ENCODE measurements at places on chromosomes 3 and 15.

DNA sequence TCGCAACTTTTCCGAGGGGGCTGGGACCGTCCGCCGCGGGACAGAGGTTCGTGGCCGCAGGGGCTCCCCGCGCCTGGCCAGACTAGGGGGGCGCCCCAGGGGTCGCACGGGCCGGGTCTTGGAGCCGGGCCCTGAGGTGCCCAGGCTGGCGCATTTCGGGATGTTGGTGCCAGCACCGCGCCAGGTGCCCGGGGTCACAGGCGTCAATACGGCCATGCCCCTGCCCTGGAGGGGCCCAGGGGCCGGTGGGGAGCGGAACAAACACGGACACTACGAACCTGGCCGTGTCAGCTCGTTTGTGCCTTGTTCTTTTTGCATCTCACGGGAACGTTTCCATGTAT is 366 bp downstream of the TM6SF1 start:
- DNase-seq = no peak

DNA sequence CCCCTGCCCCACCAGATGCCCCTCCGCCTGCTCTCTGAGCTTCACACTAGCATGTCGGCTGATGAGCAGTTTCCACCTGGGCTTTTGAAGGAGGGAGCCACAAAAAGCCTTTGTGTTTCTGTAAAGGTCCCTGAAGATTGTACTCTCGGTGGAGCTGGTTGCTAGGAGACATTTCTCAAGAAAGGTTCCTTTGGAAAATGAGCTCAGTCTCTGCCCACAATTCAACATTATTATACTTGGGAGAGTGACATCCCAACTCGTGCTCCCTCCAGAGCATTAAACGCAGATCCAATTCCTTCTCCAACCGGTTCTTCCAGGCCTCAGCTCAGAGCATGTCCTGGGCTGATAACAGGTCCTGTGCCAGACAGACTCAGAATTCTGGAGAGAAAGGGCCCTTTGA is 26.8 kb upstream of the FAM107A start:
- DNase-seq = no peak

DNA sequence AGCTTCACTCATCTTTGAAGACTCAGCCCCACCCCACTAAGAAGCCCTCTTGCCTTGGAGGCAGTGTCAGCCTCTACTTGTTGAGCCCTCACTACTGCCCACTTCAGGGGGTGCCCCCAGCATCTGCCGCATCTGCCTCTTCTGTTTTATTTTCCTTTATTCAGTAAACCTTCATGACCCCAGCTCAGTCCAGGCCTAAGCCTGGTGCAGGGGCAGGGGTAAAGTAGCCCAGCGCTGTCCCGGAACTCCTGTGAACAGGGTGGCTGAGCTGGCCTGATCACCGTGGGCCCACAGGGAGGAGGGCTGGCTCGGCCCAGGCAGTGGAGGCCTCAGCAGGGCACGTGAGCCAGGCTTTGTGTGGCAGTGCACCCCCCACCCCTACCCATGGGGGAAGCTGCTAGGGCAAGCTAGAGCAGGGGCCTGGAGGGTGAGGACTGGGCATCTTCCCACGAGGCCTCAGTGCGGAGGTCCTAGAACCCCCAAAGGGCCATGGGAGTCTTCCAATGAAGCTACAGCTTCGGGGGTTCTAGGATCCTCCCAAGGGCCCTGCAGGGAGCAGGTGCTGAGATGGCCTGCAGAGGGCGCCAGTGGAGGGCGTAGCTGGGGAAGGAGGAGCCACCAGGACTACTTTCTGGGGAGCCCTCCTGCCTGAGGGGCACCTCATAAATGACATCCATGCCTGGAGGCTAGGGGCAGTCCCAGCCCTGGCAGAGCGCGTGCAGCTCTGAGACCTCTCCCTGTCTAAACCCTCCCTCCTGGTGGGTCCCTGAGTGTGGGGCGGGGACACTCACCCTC is 36.0 kb downstream of the TSPAN3 start:
- no peak for DNase-seq

GRCh38 chr3:149494759-149495580 is 20.5 kb downstream of the TM4SF4 start:
- DNase-seq = no peak

- peak; percentile 20 for DNase-seq
These were observed 189.0 kb upstream of the TMC3 start for GRCh38 chr15:81562986-81563385.

DNA sequence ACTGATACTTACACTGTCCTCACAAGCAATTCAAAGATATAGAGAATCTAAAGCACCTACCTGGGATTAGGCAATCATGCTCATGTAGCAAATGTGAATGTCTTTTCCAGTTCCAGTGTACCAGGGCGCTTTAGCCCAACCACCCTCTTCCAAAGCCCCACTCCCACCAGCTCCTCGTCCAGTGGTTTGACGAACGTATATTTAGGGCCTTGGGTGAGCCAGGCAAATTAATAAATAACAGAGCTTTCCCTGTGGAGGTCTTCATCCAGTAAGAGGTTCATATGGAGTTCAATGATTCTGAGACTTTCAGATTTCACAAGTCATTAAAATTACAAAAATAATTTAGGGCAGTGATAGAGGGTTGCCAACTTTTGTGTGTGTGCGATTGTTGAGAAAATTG is 162.3 kb upstream of the C2CD4B start:
- no peak for DNase-seq

All from fibroblast of skin of left quadriceps (primary cell).